Osteoblast (primary cell): ENCODE measurements at places on chromosomes 16 and 17. TPM values are rescaled to one million over a fixed set of nuclear protein-coding genes. Genes with fewer than 3 reads are reported as not detected.

The RHBDL1 gene
- 0.88 and 1.1 TPM in 2 replicates for total RNA-seq

The XYLT2 gene
- 40.5 and 46.6 TPM in 2 replicates for total RNA-seq

The TMED6 gene
- total RNA-seq, result 0.29 and 0.72 TPM in 2 replicates

The GSG1L gene
- total RNA-seq, result not detected in 2 replicates

The CDK5RAP3 gene
- total RNA-seq, result 46.6 and 50.3 TPM in 2 replicates

DNA sequence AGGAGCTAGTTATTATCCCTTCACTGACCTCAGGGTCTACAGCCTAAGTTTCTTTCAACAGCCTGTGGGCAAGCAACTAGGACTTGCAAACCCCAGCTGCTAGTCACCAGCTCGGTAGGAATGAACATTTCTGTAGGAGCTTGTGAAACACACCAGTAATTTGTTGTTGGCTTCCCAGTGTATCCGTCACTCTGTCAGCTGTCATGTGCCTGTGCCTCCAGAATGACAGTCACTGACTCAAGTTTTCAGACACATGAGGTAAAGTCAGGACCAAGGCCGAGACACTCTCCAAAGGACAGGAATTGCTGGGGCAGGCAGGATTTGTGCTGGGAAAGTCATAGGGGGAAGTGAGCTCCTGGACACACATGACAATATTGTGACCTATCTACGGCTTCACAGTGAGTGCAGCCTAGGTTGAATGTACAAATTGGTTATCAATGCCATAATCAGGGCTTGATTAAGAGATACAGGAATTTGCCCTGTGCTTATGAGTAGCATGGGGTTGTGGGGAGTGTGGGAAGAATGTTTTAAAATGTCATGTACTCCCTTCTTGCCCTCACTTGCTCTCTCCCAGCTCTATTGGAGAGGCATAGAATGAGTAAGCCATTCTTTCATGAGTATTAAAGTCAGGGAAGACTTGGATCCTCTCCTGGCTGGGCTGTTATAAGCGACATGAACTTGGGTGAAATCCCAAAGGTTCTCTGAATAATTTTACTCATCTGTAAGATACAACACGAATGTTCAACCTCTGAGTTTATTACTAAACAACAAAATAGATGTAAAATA is 391.4 kb downstream of the UTP18 start:
- no peaks in the 10 kb centered on the region for H3K4me1 ChIP-seq
- H3K4me3 ChIP-seq, result no peak overlapping the region
- DNase-seq, result no peak

DNA sequence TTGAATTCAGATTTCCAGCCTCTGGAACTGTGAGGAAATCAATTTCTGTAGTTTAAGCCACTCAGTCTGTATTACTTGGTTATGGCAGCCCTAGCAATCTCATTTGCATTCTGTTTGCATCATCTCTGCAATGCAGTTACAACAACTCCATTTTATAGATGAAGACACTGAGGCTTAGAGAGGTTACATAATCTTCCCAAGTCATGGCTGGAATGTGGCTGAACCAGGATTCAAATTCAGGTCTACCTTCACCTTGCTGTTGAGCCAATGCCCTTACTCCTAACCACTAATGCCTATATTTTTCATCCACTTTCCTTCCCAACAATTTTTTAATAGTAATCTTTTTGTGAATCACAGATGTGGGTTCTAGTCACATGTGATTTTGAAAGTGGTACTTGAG is 469.8 kb upstream of the CCL2 start:
- no peak for DNase-seq
- no peaks in the 10 kb centered on the region for H3K4me1 ChIP-seq
- H3K4me3 ChIP-seq, result no peak overlapping the region
- no peaks in the 10 kb centered on the region for H3K36me3 ChIP-seq
- H3K27me3 ChIP-seq, result no peaks in the 10 kb centered on the region

- peak; percentile 83 for DNase-seq
- H3K36me3 ChIP-seq, result peaks cover 2% of the 10 kb centered on the region
- peak overlapping the region; percentile 99 for H3K27ac ChIP-seq
- H3K27me3 ChIP-seq, result no peaks in the 10 kb centered on the region
These were observed 1.6 kb upstream of the EFTUD2 start for GRCh38 chr17:44900894-44901293.

GRCh38 chr16:7227229-7227721 is 105.4 kb upstream of the RBFOX1 start:
- no peaks in the 10 kb centered on the region for H3K27me3 ChIP-seq
- no peak overlapping the region for H3K27ac ChIP-seq
- no peak for DNase-seq
- no peaks in the 10 kb centered on the region for H3K4me1 ChIP-seq
- H3K36me3 ChIP-seq, result no peaks in the 10 kb centered on the region

GRCh38 chr17:77487211-77487629 is 346.5 kb downstream of the SEC14L1 start:
- H3K36me3 ChIP-seq, result peaks cover 59% of the 10 kb centered on the region
- peak; percentile 49 for DNase-seq
- no peaks in the 10 kb centered on the region for H3K4me1 ChIP-seq
- no peak overlapping the region for H3K4me3 ChIP-seq
- no peaks in the 10 kb centered on the region for H3K27me3 ChIP-seq
- no peak overlapping the region for H3K27ac ChIP-seq

DNA sequence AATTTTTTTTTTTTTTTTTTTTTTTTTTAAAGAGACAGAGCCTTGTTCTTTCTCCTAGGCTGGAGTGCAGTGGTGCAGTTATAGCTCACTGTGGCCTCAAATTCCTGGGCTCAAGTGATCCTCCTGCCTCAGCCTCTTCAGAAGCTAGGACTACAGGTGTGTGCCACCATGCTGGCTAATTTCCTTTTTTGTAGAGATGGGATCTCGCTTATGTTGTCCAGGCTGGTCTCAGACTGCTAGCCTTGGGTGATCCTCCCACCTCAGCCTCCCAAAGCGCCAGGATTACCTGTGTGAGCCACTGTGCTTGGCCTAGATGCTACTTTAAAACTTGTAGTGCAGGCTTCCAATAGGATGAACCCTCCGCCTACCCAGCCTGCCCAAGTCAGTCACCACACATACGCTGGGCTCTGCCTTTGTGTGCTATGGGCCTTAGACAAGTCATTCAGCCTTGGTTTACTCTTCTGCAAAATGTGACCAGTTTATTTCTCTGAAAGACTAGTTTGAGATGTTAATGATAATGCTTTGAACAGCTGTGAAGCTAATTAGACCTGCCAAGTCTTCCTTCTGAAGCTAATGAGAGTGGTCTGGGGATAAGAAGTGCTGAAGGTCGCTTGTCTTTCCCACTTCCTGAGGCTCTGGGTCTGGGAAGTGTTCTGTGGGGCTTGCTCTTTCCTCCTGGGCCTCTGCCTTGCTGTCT is 5.2 kb downstream of the GPT2 start:
- no peak for DNase-seq
- H3K4me3 ChIP-seq, result no peak overlapping the region
- peaks cover 4% of the 10 kb centered on the region for H3K36me3 ChIP-seq
- H3K27ac ChIP-seq, result no peak overlapping the region
- peaks cover 4% of the 10 kb centered on the region for H3K4me1 ChIP-seq

- peak; percentile 96 for DNase-seq
- peaks cover 3% of the 10 kb centered on the region for H3K36me3 ChIP-seq
- no peak overlapping the region for H3K4me3 ChIP-seq
- peak overlapping the region; percentile 100 for H3K27ac ChIP-seq
These were observed 135.4 kb upstream of the CHMP6 start for GRCh38 chr17:80855948-80856862.

DNA sequence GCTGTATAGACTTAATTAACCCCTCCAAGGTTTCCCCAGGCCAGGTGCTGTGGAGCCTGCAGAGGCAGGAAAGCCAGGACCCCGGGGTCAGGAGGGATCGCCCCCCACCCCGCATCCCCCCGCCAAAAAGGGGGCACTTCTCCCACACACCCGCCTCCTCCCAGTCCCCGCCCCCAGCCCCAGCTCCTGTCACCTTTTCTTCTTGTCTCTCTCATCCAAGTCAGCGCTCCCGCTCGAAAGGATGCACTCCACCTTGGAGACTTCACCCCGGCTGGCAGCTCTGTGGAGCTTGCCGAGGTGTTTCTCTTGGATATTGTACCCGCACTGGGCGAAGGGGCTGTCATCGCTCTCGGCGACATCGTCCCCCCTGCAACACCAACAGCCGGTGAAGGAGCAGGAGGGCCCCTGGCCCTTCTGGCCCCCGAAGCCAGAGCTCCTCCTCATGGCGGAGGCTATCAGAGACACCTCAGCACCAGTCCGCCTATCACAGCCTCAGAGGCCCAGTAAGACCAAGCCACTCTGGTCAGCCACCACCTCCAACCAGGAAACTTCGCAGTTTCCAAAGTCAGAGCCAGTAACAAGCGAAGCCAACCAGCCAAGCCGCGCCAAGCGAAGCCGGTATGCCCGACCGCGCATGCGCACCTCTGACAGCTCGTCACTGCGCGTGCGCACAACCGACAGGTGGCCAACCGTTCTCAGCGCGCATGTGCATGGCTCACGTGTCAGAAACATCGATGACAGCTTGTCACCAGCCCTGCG is 52.5 kb downstream of the SHCBP1 start:
- no peak overlapping the region for H3K4me3 ChIP-seq
- H3K4me1 ChIP-seq, result peaks cover 4% of the 10 kb centered on the region
- H3K27me3 ChIP-seq, result no peaks in the 10 kb centered on the region
- H3K27ac ChIP-seq, result no peak overlapping the region
- H3K36me3 ChIP-seq, result no peaks in the 10 kb centered on the region
- DNase-seq, result no peak

- no peaks in the 10 kb centered on the region for H3K36me3 ChIP-seq
- H3K4me3 ChIP-seq, result no peak overlapping the region
- peak; percentile 94 for DNase-seq
- H3K4me1 ChIP-seq, result peaks cover 44% of the 10 kb centered on the region
These were observed 28.3 kb upstream of the CDC42EP4 start for GRCh38 chr17:73340093-73340596.

DNA sequence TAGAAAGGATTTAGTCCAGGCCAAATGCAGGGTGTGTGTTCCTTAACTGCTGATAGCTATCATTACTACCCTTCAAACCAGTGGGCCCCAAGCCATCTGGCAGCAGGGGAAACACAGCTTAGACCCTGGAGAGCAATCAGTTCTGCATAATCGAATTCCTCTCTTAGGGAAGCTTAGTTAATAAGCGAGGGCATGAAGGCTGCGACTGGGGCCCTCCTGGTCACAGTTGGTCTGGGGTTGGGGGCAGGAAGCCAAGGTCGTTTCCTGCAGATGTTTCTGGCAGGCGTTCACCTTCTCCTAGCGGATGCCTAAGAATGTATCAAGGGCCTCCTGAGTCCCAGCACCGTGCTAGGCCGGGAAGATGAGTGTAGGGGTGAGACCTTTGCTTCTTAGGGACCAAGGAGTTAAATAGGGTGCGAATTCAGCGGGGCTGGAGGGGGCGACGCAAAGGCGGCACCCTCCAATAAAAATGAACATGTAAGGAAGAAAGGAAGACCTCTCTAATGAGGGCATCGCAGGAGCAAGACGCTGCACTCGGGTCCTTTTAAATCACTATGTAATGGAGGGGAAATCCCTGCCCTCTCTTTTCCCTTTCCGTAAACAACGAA is 16.5 kb upstream of the EEF2K start:
- H3K36me3 ChIP-seq, result no peaks in the 10 kb centered on the region
- no peak overlapping the region for H3K27ac ChIP-seq
- H3K4me3 ChIP-seq, result peak overlapping the region; percentile 75
- H3K27me3 ChIP-seq, result no peaks in the 10 kb centered on the region
- peak; percentile 58 for DNase-seq

GRCh38 chr16:12998361-12999085 is 97.1 kb downstream of the SHISA9 start:
- no peaks in the 10 kb centered on the region for H3K36me3 ChIP-seq
- no peak overlapping the region for H3K27ac ChIP-seq
- H3K4me1 ChIP-seq, result no peaks in the 10 kb centered on the region
- no peaks in the 10 kb centered on the region for H3K27me3 ChIP-seq
- H3K4me3 ChIP-seq, result no peak overlapping the region

DNA sequence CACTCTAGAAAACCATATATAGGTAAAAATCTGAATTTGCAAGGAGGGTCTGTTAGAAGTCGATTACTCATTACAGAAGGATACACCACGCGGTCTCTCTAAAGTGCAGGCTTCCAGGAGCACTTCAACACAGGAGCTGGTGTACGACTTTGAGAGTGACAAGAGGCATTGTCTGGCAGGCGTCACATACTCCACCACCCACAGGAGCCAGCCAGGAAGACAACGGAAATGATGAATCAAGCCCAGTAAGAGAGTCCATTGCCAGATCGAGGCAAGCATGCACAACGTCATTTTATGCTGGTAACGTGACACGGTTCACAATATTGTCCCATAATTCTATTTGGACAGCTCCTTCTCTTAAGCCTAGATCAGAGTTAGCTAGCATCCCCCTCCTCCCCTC is 15.0 kb upstream of the CACNG4 start:
- peak; percentile 47 for DNase-seq
- no peaks in the 10 kb centered on the region for H3K36me3 ChIP-seq
- peaks cover 10% of the 10 kb centered on the region for H3K4me1 ChIP-seq
- peaks cover 66% of the 10 kb centered on the region for H3K27me3 ChIP-seq
- no peak overlapping the region for H3K4me3 ChIP-seq

DNA sequence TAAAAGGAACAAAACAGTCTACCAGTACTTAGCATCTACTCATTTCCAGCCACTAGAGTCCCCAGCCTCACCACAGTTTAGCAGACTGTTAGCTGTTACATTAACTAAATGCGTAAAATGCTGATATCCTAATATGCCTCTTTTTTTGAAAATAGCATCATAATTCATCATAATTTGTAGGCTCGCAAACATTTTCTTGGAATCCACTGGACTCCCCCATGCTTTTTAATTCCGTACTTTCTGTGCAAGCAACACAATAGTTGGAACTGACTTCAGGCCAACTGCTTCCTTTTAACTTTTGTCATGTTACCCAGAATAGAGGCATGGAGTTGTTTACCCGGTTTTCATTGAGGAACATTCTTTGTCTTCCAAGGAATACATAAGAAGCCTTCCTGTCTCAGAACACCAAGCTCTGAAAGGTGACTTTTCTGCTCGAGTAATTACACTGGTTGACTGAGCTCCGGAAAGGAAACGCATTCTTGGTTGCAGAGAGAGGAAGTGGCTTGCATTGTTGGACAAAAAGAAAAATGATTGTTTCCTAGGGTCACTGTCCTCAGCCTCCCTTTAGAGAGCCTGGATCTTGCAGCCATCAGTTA is 30.9 kb upstream of the SEC14L1 start:
- H3K27me3 ChIP-seq, result no peaks in the 10 kb centered on the region
- H3K36me3 ChIP-seq, result no peaks in the 10 kb centered on the region
- DNase-seq, result no peak
- H3K27ac ChIP-seq, result peak overlapping the region; percentile 45
- H3K4me3 ChIP-seq, result no peak overlapping the region

- peaks cover 3% of the 10 kb centered on the region for H3K36me3 ChIP-seq
- no peak overlapping the region for H3K4me3 ChIP-seq
- DNase-seq, result no peak
These were observed 62.2 kb downstream of the FBXL20 start for GRCh38 chr17:39339272-39339671.
